ENCODE measurements at places on chromosomes 7 and 10. TPM values are rescaled to one million over a fixed set of nuclear protein-coding genes. Genes with fewer than 3 reads are reported as not detected.

- H3K4me3 ChIP-seq, result no peak overlapping the region
- H3K27me3 ChIP-seq, result no peaks in the 10 kb centered on the region
- DNase-seq, result no peak
- no peaks in the 10 kb centered on the region for H3K4me1 ChIP-seq
- no peak overlapping the region for H3K27ac ChIP-seq
These were observed 76.0 kb upstream of the CTTNBP2 start for GRCh38 chr7:117949232-117949631.

BTRC gene
- 35.5 TPM for total RNA-seq

DNA sequence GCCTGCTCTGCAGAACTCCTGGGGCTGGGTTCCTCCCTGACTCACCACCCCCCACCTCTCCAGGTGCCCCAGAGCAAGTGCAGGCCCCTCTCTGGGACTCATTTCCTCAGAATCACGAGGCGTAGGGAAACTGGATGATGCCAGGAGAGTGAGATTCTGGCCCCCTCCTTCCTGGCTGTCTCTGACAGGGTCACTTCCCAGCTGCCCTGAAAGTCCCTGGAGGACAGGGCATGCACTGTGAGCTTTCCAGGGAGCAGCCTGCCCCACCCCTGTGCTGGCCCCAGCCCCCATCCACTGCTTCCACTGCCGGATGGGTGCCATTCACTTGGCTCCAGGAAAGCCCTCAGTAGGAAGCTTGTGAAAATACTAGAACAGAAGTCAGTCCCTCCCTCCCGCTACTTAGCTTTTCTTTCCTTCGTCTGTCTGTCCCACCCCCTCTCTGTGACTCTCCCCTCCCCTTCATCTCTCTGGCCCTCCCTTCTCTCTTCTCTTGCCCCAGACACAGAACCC lies 10.4 kb downstream of the TACR2 start:
- peak; percentile 37 for DNase-seq
- peaks cover 6% of the 10 kb centered on the region for H3K36me3 ChIP-seq

DNA sequence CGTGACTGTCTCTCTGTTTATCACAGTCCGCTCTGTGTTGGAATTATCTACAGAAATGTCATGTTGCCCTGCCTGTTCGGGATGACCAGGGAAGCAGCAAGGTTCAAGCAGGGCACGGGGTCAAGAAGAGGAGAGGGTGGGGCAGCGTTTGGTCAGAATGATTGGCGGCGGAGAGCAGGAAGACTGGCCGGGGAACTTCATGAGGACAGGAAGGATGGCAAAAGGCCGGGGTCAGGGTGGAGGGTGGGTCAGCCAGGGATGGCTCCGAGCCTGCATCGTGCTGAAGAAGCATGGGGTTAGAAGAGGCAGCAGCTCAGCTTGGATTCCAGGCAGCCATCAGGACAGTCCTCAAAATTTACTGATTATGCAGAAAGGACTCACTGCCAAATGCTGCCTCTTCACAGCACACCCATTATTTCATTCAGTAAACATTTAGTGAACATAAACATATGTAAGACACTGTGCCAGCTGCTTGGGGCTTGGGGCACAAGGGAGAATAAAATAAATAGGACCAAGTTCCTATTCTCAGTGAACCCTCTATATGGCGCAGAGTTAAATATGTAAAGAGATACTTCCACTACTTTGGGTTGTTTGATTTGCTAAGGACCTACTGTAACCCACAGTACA lies 42.8 kb downstream of the WNT2 start:
- no peak overlapping the region for H3K4me3 ChIP-seq
- H3K27ac ChIP-seq, result no peak overlapping the region
- peaks cover 9% of the 10 kb centered on the region for H3K4me1 ChIP-seq
- no peak for DNase-seq

GRCh38 chr7:64892666-64893309 lies 10.3 kb upstream of the ZNF273 start:
- H3K27me3 ChIP-seq, result peaks cover 62% of the 10 kb centered on the region
- DNase-seq, result no peak
- H3K27ac ChIP-seq, result no peak overlapping the region

Measured in neural crest cell (in vitro differentiated cells).